ENCODE measurements at places on chromosomes 2 and 18.

DNA sequence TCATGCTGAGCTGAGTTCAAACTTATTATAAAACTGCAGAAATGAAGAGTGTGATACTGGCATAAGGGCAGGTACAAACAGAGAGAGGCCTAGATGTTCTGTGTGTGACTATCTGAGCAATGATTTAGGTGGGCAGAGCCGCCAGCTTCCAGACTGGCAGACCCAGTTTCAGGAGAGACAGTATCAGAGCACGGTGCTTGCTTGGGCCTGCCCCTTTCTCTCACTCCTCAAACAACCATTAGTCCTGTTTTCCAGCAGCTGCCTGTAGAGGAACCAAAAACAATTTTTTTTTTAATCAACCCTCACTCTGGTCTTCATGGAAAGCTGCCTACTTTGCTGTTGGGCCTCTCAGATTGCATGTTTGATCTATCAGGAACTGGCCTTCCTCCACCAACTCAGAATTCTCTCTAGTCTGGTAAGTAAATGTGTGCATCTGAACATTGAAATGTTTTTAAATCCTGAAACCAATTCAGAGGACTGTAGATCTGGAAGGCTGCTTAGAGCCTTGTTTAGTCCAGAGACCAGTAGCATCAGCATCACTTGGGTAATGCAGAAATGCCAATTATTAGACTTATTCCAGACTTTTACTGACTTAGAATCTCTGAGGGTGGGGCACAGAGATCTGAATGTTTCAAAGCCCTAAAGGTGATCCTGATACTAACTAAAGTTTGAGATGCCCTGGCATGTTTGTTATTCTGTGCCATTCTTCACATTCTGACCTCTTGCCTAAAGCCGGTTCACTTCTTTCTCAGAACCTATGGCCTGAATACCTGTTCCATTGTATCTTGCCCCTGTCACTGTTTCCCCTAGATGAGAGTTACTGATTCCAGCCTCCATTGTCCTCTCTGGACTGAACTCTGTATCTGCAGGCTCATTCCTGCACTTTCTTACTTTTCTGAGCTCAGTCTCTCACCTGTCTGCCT, 24.8 kb upstream of the CRIM1 start:
- no peak for DNase-seq

- DNase-seq = no peak
These were observed 7.3 kb upstream of the TPO start for GRCh38 chr2:1405967-1406366.

DNA sequence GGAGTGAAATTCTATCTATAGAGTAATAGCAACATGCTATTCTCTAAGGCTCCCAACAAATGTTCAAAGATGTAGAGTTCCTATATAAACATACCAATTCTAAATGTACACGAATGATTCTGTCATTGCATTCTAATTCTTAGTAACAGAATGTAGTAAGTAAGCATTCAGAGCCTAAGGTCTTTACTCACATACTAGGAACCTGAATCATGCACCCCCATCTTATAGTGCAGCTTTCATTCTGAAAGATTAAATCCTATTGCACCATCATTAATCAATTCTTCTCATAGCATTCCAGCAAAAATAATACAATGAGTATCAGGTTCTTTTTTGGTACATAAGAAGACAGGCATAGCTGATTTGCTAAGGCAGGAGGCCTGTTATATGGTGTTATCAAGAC, 230.0 kb downstream of the NCKAP5 start:
- no peak for DNase-seq

- DNase-seq = no peak
These were observed 143.4 kb downstream of the PPP1R1C start for GRCh38 chr2:182128821-182129707.

DNA sequence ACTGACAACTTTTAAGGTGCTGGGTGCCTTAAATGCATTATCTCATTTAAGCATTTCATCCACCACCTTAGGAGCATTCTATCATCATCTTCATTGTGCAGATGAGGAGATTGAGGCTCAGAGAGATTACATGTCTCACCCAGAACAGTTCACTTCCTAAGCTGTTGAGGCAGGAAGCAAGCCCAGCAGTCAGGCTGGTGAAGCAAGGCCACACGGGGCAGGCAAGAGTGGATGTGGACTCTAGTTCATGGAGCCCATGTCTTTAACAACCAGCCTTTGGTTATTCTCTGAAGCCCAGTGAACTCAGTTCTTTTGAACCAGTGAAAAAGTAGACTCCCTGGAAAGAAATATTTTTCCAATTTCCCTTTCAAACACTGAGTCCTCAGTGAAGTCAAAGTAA, 294.8 kb upstream of the MGAT5 start:
- DNase-seq = no peak

DNA sequence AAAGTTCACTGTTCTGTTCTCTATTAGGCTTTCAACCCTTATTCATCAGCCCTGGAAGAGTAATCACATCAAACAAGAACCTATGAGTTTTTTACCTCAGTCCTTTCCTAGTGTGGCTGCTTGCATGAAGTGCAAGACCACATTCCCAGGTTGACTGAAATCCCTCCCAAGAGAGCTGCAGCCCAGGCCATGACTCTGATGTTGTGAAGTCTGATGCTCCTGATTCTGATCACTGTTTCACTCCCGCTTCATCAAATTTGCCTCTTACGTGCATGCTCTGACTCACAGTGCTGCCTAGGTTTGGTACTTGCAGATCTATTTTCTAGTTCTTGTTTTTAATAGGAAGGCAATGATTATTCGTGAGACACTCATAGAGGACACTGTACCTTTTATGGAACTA, 58.2 kb upstream of the DSEL start:
- DNase-seq = no peak

GRCh38 chr2:120863146-120863545, 127.5 kb downstream of the GLI2 start:
- DNase-seq = no peak

DNA sequence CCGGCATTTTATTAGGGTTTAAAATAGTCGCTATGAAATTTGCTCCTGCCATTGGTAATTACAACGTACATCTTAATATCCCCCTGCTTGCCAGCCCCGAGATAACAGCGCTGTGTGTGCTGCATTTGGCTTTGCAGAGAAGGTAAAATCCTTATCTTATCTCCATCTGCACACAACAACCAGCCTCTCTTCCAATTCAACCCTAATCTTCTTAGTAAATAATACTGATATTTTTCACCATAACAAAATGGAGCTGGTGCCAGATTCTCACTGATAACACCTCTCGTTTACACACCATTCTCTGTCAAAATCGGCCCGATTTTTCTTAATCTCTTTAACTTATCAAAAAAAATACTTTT, 61.4 kb upstream of the SIX3 start:
- no peak for DNase-seq

DNA sequence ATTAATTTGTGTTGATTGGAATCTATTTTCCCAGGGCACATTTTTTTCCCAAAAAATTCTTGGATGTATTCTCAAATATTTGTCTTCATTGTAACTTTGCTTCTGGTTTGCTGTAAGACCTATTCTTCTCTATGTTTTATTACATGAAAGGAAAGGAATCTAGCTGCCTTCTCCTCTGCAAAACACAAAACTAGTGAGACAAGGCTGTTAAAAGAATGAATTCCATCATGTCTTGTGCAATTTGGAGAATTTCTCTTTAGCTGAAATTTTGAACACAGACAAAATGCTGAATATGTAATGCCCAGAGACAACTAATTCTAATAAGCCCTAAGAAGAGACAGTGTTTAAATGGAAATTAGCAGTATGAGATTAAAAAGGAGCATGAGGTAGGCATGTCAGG, 275.9 kb downstream of the CDH20 start:
- DNase-seq = no peak

GRCh38 chr18:27954226-27954625, 222.7 kb downstream of the CDH2 start:
- DNase-seq = no peak

- no peak for DNase-seq
These were observed 225.3 kb downstream of the CNTNAP5 start for GRCh38 chr2:124250433-124250832.

GRCh38 chr2:47494267-47495130, 91.5 kb downstream of the MSH2 start:
- DNase-seq = no peak

DNA sequence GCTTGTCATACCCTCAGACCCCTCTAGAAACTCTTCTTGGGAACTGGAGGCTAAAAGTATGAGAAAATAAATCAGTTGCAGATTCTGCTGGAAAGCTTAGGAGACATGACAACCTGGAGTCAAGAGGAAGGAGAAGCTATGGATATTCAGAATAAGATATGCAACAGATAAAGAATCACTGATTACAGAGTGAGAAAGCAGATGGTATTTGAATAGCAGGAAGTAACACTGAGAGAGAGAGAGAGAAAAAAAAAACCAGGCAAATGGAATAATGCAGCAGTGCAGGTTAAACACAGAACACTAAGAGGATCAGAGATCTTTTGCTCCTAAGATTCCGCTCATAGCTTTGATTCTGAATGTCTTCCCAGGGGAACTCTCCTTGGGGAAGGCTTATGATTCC, 1284.1 kb upstream of the NXPH2 start:
- DNase-seq = no peak

- no peak for DNase-seq
These were observed 79.3 kb downstream of the BIRC6 start for GRCh38 chr2:32436150-32436549.

- no peak for DNase-seq
These were observed 87.6 kb downstream of the EIPR1 start for GRCh38 chr2:3289971-3290370.

DNA sequence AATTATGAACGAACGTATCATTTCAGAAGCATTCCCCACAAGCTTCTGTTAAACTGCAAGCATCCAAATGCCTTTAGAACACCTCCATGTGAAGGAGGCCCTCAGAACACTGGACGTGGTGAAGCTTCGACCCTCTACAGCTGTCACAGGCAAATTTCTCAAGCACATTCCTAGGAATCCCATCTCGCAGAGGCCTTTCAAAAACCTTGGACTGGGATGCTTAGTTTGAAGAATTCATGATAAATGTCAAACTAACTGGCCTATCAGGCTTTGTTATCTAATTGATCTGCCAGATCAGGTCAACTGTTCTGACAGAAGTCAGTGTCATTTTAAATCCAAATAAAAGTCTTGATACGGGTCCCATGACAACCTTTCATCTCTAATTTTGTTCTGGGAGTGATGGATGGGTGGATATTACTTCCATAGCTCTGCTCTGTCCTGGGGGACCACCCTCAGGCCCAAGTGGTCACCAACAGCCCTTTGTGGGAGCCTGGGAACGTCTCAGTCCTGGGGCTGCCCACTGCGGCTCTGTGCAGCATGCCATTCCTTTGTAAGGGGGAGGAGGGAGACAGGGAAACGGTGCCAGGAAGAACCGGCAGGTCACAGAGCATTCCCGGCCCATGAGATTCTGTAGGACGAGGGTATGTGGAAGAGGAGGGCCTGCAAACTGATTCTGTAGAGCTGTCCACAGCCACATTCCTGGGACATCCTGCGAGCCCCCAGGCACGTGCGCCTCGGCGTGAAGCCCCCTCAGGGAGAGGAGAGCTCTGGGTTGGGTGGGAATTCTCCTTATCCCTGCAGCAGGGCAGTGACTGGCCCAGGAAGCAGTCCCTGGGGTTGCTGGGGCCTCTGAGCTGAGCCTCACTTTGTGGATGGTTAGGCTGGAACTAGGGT, 59.1 kb upstream of the PXDN start:
- no peak for DNase-seq

- no peak for DNase-seq
These were observed 1.3 kb downstream of the DUSP28 start for GRCh38 chr2:240561325-240561971.

DNA sequence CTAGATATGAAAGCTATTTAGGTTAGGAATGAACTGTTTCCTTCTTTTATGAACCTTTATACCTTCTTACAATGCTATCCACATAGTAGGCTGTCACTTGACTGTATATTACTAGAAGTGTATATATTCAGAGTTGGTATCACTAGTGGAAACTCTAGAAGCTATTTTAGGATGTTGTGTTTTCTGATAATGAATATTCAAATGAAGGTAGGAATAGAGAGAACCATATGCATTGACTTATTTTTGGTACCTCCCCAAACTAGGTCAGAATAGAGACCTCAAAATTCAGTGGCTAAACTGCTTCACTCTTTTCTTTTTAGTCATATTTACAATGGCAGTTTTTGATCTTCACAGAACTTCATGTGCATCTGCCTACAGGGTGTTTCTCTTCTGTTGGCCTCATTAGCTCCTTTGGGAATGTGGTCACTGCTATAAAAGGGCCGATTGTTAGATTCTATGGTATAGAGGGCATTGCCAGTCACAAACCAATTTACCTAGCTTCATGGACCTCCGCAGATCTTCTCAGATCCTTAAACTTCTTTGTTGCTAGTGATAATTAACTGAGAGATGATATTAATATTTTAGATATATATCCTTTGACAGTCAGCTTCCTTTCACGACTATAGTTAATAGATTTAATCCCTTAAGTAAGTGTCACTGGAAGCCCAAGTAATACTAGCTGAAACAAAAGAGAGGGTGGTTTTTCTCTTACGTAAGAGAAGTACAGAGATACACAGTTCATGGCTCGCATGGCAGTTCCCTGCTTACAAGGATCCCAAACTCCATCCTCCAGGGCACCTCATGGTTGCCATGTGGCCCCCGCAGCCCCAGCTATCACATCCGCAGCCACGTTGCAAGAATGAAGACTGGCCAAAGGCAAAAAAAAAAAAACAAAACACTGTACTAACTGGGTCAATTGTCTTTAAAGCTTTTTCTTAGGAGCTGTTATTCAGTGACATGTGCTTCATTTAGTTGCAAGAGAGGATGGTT, 61.0 kb downstream of the TSPYL6 start:
- DNase-seq = no peak

- no peak for DNase-seq
These were observed 80.7 kb upstream of the CD28 start for GRCh38 chr2:203625701-203626100.

- no peak for DNase-seq
These were observed 40.0 kb downstream of the AGAP1 start for GRCh38 chr2:235533616-235534385.
